ENCODE measurements at places on chromosomes 5 and 9.
A peak's percentile ranks its signal among the peaks of the same experiment; 100 is the strongest.

DNA sequence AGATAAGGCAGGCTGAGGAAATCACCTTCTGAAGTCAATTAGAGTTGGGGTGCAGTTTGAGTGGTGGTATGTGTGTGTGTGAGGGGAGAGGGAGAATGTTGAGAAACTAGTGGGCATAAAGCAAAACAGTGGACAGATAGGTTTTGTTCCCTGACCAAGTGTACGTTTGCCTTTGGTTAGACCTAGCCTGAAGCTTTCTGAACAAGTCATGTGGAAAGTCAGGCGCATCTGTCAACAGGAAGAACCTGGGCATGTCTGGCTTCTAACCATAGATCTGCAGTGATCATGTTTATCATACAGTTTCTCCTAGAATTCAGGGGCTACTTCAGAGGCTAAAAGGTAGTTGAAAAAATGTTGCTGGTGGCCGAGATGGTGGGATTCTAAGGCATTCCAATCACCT lies 143.2 kb upstream of the PCA3 start:
- no peak for DNase-seq

GRCh38 chr5:97525780-97526179 lies 342.7 kb upstream of the RIOK2 start:
- DNase-seq, result no peak

DNA sequence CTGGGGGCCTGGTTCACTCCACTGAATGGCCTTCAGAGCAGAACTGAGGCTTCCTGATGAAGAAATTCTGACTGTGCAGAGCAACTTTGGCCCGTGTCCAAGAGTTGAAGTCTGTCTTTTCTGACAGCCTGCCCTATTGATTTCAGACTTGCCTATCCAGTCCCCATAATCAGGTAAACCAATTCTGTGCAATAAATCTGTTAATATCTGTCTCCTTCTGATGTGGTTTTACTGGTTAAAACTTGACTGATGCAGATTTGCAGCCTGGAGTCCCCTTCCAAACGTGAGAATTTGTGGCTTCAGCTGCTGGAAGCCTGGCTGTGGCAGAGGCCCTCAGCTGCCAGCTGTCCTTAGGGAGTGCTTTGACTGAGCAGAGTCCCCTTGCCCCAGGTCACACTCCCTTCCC lies 283.9 kb upstream of the ANKRD55 start:
- DNase-seq, result no peak

GRCh38 chr9:93268551-93269314 lies 84.8 kb downstream of the WNK2 start:
- peak; percentile 32 for DNase-seq

GRCh38 chr9:36800455-36800854 lies 227.8 kb downstream of the MELK start:
- no peak for DNase-seq

- no peak for DNase-seq
Measured at GRCh38 chr5:172878933-172879752, 45.1 kb downstream of the ERGIC1 start.

GRCh38 chr9:134066526-134066912 lies 1.3 kb downstream of the BRD3 start:
- DNase-seq, result no peak

DNA sequence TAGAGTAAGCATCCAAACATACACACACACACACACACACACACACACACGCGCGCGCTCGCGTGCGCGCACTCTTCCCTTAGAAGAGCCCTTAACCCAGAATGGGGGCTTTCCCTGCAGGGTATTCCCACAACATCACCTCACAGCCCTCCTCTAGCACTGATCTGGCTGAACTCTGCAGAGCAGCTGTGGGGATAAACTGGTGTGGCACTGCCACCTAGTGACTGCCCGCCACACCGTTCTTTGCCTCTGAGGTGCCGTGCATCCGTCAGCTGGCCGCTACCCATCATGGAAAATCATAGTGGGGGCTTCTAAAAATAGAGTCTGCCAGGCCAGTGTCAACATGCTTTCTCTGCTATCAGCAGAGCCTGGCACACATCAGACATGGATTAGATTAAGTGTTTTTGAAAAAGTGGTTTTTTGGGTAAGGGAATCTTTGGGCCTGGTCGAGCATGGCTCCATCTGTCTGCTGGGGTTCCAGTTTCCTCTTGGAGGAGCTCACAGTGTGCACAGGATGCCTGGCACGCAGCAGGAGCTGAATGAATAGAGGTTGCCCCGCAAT lies 88.1 kb downstream of the KCNN2 start:
- no peak for DNase-seq

- peak; percentile 8 for DNase-seq
Measured at GRCh38 chr5:51225789-51226742, 157.2 kb upstream of the ISL1 start.

GRCh38 chr5:138366632-138367382 lies 14.3 kb downstream of the KDM3B start:
- no peak for DNase-seq

DNA sequence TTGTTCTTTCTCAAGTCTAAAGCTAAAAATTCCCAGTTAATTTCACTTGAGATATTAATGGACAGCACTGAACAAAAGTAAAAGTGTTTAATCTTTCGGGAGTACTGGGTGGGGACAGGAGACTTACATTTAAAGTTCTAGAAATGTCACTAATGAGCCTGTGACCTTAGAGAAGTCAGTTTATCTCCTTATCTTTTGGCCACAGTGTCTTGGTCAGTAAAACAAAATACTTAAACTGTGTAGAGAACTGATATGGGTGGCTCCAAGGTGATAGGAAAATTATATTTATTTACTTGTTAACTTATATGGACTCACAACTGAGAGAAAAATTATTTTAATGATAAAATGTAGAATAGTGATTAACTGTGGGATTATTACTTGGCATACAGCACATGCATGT lies 8.9 kb downstream of the IPO11 start:
- no peak for DNase-seq

GRCh38 chr5:142437563-142437962 lies 112.7 kb upstream of the SPRY4 start:
- no peak for DNase-seq

- no peak for DNase-seq
Measured at GRCh38 chr5:109989994-109990722, 300.4 kb downstream of the MAN2A1 start.

- no peak for DNase-seq
Measured at GRCh38 chr5:34804913-34805312, 34.1 kb upstream of the TTC23L start.

DNA sequence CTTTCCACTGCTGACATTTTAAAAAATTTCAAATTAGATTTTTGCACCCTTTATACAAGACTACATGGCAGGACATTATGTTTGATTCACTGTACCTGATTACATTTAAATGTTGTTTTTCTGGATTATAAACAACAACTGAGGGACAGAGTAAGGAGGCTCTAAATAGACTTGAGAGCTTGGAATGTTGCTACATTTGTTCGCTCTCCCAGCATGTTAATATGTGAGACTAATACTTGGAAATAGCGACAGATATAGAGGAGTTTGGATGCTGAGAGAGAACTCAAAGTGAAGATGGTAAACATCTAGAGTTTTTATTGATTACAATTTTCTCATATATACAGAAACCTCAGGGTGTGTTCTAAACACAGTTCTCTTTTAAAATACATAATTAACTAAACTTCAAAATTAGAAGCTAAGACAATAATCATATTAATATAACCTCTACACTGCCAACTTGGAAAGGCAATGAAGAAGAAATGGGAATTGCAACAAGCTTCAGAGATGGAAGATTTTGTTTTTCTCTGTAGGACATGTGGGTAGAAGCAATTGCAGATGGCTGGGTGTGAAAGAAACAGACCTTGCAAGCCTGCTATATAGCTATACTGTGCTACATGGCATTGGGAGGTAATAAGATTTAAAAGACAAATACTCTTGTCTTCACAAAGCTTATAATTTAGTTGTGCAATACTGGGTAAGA lies 1.4 kb upstream of the NDFIP1 start:
- DNase-seq, result no peak

Measured in NCI-H2107 (cell line).